ENCODE measurements at places on chromosomes 6 and 20. TPM values are rescaled to one million over a fixed set of nuclear protein-coding genes. Genes with fewer than 3 reads are reported as not detected.

- no peak for DNase-seq
Measured at GRCh38 chr6:38957426-38957825, 91.2 kb upstream of the GLP1R start.

DNA sequence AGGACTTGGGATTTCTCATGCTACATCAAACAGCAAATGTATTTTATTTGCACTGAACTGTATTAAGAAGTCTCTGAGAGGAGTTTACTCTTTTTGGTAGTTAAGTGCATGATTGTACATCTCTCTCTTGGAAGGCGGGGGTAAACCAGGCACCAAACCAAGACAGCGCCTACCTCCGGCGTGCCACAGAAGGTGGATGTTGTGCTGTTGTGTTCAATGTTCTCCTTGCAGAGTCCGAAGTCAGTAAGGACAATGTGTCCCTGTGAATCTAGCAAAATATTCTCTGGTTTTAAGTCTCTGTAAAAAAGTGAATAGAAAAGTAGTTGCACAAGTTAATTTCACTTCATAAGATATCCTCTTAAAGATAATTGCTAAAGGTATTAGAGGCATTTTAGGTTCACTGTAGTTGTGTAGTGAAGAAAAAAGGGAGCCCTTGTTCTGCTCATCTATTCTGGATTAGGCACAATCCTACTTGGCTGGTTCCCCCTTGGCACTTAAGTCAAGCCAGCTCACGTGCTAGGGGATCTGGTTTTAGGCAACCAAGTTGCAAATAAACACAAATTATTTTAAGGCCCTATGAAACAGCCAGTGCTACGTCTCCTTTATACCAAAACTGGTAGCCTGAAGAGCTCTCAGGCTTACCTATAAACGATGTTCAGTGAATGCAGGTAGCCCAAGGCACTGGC lies 119.7 kb upstream of the SLC2A12 start:
- no peak for DNase-seq

The FABP7 gene
- total RNA-seq, result not detected

- no peak for DNase-seq
Measured at GRCh38 chr6:135796643-135797305, 54.7 kb upstream of the PDE7B start.

All from mucosa of gallbladder (tissue), 1 donor.